ENCODE measurements at places on chromosomes 5 and 9.

- no peak for DNase-seq
Measured at GRCh38 chr5:54390015-54390414, 65.5 kb upstream of the HSPB3 start.

GRCh38 chr5:61051267-61051666 is 106.3 kb downstream of the NDUFAF2 start:
- no peak for DNase-seq

- no peak for DNase-seq
Measured at GRCh38 chr5:91487420-91487819, 104.3 kb upstream of the ARRDC3 start.

DNA sequence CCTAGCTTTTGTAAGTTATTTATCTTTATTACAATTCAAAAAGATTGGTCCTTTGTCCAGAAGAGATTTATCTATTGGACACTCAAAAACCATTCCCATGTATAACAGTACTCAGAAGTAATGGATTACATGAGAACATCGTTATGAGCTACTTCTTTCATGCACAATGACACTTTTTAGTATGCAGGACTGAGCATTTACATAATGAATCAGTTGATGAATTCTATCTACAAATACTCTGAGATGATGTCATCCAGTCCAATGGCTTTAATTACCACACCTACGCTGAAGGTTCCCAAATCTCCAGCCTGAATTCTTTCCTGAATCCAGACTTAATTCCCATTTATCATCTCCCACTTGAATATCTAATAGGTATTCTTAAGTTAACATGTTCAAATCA is 75.3 kb downstream of the PTBP3 start:
- no peak for DNase-seq

DNA sequence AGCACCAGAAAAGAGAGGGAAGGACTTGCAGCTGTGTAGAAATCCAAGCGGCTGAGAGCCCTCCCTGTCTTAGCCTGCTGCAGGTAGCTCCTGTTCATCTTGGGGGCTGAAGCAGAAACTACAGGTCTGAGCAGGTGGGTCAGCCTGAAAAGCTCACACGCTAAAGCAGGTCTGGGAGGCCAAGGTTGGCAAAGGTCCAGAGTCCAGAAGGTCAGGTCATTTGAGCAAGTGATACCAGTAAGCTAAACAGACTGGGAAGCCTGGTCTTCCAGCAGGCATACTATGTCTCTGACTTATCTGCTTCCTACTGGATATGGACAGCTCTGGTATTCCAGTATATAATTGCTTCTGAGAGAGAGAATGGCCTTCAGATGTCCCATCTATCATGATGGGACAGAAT is 26.2 kb downstream of the PTCD2 start:
- no peak for DNase-seq

GRCh38 chr5:68406767-68407241 is 191.2 kb downstream of the PIK3R1 start:
- no peak for DNase-seq

DNA sequence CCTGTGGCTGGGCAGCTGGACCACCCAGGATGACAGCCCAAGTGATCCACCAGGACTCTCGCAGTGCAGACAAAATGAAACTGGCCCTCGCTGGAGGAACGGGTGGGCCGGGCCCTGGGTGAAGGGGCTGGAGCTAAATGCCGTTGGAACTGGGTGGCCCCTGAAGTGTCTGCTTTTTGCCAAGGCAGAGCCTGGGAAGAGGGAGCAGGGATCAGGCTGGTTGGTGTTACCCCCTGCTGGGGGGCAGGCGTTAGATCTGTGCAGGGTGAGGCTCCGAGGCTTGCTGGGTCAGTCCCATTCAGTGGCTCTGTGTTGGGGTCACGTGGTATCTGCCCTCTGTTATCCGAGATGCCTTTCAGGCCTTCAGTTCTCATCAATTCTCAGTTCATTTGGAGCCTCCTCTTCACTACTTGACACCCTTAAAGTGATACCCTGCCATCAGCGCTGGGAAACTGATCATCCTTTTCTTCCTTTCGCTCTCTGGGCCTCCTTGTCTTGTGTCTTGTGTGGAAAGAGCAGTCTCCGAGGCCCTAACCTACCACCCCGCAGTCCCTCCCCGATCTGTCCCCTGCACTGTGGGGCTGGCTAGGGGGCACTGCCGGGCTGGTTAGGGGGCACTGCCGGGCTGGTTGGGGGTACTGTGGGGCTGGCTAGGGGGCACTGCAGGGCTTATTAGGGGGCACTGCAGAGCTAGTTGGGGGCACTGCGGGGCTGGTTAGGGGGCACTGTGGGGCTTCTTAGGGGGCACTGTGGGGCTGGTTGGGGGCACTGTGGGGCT is 37.3 kb downstream of the COL5A1 start:
- no peak for DNase-seq

DNA sequence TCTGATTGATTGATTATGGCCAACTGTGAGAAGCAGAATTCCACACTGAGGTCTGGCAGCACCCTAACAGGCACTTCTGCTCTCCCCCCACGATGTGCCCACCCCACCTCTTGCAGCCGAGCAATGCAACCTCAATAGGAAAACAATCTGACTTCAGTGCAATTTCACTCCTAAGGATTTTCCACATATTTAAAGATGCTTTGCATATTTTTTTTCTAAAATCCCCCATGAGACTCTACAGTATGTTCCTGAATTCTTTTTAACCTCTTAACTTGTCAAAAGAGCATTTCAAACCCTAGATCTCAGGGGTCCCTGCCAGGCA is 243.1 kb downstream of the AUH start:
- no peak for DNase-seq

- DNase-seq: no peak
Measured at GRCh38 chr5:142411656-142412425, 87.0 kb upstream of the SPRY4 start.

DNA sequence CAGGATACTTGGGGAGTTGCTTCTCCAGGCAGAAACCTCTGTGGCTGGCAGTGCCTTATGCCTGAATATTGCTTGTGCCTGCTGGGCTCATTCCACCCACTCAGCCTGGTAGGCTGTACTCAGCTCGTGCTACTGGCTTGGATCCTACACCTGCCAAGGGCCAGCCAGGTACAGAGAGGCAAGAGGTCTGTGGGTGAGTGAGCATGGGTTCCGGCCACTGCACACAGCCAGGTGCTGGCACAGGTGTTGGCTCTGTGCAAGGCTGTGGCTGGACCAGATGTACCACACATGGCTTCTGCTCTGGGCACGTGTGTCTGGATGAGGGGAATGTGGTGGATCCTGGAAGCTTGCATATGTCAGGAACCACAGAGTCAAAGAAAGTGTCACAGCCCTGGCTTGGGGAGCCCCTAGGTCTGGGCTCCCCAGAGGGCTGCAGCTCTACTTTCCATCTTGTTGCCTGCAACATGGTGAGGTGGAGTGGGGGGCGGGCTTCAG is 76.7 kb upstream of the C6 start:
- DNase-seq: no peak

DNA sequence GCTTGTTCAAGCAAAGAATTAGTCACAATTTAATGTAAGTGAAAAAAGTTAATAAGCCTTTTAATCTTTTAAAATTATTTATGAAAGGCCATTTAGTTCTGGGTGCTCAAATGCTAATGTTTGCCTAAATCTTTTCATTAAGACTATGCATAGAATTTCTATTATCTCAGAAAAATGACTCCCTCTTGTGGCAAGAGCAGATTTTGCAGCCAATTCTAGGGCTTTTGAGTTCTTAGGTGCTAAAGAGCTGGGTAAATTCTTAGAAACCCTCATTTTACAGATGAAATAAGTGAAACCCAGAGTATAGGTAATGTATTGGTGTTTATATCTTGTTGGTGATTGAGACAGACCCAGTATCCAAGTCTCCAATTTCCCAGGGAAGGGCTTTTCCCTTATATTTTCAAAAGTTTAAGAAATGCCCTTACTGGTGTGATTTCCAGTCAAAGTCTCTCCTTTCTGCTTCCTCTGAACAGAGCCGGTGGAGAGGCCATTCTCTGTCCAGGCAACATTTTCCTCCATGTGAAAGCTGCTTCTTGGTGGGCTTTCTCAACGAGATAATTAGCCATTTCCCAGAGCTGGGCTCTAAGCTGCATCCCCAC is 24.1 kb upstream of the PCSK5 start:
- DNase-seq: no peak

DNA sequence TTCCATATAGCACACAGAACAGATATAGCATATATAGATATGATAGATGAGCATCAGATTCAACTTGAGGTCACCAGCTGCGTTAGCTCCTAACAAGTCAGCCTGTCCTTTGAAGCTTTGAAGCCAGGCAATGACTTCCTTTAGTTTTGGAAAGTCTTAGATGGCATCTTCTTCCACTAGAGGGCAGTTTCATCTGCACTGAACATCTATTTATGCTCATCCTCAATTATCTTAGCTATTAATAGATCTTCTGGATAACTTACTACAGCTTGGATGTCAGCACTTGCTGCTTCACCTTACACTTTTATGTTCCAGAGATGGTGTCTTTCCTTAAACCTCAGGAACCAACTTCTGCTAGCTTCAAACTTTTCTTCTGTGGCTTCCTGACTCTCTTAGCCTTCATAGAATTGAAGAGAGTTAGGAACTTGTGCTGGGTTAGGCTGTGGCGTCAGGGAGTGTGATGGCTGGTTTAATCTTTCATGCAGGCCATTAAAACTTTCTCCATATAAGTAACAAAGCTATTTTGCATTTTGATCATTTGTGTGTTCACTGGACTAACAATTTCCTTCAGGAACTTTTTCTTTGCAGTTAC is 1401.4 kb downstream of the EFNA5 start:
- DNase-seq: no peak

DNA sequence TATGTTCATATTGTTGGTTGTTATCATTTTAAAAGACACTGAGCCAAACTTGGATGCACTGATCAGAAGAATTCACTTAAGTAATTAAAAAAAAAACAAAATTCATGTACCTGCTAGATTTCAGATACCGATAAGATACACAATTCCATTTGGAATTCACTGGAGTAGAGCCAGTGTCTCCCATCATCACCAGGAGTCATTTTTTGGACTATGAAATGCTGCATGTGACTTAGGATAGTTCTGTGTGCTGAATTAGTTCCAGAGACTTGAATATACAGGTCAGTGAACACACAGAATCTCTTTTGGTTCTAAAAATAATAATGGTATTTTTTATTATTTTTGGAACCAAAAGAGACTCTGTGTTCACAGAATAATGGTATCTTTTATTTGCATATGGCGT is 482.6 kb upstream of the PIK3R1 start:
- DNase-seq: no peak

GRCh38 chr5:115389034-115389798 is 92.8 kb upstream of the CCDC112 start:
- no peak for DNase-seq

- no peak for DNase-seq
Measured at GRCh38 chr9:77021922-77022782, 2.7 kb downstream of the FOXB2 start.

- DNase-seq: no peak
Measured at GRCh38 chr5:167064198-167064776, 1227.2 kb upstream of the WWC1 start.

DNA sequence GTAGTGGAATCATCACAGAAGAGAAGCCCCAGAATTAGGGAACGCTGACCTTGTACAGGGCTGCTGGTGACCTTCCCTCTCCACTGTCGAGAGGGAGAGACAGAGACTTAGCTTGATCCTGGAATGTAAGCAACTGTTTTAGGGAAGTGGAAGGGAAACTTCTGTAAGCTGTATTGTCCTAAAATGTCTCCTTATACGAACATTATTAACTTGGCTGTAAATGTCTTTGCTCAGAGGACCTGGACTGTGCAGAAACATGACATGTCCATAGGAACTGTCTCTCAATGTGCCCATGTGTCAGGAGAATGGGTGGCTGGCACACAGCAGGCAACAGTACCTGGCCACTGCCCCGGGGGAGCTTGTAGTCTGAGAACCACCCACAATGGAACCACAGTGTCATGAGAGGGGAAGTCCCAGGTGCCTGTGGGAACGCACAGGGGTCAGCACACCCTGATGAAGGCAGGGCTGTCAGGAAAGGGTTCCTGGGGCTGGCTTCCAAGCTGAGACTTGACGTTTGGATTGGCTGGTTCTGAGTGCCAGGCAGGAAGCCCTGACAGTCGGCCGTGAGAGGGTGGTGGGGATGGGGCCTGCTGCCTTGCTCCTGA is 34.0 kb downstream of the DAP start:
- DNase-seq: no peak

DNA sequence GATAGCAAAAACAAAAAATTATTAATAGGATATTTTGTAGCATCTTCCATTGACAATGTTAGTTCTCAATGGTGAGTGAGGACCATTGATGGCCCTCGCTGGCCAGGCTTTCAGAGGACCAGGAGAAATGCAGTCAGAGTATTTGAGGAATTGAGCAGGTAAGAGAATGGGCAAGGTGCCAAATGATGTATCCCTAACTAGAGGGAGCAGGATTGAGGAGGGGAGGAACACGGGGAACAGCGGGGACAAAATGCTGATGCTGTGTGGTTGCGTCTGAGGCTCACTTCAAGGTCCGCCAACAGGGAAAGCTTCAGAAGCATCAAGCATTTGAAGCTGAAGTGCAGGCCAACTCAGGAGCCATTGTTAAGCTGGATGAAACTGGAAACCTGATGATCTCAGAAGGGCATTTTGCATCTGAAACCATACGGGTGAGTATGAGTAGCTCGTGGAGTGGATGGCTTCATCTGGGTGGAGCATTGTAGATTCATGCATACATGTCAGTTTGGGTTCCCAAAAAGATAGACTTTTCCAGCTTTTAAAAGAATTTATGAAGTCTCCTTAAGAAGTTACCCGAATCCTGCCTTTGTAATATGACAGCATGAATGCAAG is 16.2 kb downstream of the SPTAN1 start:
- no peak for DNase-seq

- DNase-seq: no peak
Measured at GRCh38 chr9:136729144-136729543, 13.6 kb downstream of the LCN10 start.

DNA sequence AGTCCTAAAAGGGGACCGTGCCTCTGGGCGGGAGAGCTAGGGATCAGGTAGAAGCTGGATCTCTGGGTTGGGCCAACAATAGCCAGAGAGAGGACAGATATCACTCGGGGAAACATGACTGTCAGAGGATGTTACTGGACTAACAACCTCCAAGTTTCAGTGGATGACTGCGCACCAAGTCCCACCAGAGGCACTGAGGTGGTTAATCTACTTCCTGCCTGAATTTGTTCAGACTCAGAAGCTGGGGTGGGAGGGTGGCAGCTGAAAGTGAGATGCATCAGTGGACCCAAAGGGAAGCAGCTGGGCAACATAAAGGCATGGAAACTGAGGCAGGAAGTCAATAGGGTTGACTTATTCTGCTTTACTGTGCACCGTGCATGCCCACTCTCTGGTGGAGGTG is 130.1 kb upstream of the SLC44A1 start:
- no peak for DNase-seq

Data from stimulated activated CD8-positive, alpha-beta memory T cell treated with anti-CD3 and anti-CD28 coated beads, Interleukin-4, amount 100 ng/mL, for 1 hour (primary cell).